ENCODE measurements at places on chromosomes 13 and 19.

GRCh38 chr13:39496506-39496905 lies 106.5 kb downstream of the LHFPL6 start:
- DNase-seq = no peak

DNA sequence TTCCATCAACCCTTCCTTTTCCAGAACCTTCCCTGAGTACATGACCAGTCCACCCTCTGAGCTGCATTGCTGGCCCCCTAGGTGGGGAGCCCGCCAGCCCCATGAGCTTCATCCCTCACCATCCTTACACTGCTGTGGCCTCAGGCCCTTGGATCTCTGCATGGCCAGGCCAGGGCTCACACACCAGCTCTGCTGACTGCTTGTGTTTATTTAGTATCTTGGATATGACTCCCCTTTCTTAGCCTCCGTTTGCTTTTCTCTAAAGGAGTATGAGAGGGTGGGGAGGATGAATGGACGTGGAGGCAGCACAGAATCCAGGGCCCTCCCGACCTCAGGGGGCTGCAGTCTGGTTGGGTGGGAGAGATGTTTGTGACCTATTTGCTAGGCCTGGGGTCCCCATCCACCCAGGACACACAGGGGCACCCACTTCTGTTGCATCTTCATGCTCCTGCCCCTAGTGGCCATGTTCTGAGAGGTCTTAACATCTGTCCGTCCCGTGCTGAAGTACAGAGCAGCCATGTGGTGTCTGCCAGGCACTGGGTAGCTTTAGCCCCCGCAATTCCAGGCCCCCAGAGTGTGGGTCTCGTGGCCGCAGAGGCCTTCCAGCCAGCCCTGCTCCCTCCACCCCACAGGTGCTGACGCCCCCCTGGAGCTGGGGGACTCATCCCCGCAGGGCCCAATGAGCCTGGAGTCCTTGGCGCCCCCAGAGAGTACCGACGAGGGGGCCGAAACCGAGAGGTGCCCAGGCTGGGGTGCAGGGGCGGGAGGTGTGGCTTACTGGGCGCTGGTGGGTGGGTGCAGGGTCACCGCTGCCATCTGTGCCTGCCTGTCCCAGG lies 13.0 kb downstream of the ARHGEF1 start:
- DNase-seq = no peak

DNA sequence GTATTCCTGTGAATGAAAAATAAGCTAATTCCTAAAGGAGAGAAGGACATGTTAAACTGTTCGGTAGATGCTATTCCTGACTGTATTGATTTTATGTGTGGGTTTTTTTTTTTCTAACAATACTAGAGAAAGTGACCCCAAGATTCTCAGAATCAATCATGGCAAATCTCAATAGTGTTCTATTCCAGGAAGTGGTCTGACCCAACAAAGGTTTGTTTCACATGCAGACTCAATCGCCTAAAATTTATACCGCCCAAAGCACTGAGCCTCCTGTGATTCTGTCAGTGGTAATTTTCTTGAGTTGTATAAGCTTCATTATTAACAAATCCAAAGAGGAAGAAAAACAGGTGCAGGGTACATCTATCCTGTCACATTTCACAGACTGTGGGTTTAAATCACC lies 293.7 kb downstream of the SUCLA2 start:
- DNase-seq = no peak

DNA sequence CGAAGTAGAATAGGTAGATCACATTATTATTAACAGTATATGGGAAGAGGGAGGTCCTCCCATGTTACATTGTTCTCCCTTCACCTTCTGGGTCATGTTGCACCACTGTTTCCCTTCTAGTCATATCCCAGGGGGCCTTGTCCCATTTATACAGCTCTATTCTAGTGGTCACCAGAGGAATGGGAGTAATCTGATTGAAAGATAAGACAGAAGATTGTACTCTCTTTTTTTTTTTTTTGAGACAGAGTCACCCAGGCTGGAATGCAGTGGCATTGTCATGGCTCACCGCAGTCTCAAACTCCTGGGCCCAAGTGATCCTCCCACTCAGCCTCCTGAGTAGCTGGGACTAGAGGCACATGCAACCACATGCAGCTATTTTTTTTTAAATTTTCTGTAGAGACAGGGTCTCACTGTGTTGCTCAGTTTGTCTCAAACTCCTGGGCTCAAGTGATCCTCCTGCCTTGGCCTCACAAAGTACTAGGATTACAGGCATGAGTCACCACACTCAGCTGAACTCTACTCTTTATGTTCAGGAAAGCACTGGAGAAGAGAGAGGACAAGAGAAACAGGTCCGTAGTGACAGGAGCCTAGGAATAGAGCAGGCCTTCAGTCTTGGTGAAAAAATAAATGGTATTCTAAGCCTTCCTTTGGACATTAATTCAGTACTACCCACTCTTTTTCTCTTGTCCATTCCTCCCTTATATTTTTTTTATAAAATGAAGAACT lies 4.3 kb upstream of the ZNF529 start:
- no peak for DNase-seq

- no peak for DNase-seq
These were observed 1.4 kb downstream of the BST2 start for GRCh38 chr19:17404015-17404414.

GRCh38 chr13:30869491-30869890 lies 36.6 kb upstream of the MEDAG start:
- no peak for DNase-seq

- DNase-seq = no peak
These were observed 63.2 kb upstream of the MIR17HG start for GRCh38 chr13:91284335-91284734.

DNA sequence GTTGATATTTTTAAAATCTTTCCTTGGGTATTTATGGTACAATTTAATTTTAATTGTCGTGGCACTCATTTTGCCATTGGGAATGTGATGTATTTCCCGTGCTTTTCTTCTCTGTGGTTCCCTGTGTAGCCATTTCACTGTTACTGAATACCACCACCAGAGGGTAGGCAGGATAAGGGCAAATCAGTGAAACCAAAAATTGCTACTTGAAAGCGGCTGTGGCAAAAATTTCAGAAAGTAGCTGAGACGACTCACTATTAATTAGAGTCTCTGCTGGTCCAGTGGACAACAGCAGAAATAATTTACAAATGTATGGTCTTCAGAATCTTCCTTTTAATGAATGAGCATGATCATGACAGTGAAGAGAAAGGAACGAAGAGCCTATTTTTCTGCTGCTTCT lies 34.4 kb upstream of the MIR17HG start:
- DNase-seq = no peak

DNA sequence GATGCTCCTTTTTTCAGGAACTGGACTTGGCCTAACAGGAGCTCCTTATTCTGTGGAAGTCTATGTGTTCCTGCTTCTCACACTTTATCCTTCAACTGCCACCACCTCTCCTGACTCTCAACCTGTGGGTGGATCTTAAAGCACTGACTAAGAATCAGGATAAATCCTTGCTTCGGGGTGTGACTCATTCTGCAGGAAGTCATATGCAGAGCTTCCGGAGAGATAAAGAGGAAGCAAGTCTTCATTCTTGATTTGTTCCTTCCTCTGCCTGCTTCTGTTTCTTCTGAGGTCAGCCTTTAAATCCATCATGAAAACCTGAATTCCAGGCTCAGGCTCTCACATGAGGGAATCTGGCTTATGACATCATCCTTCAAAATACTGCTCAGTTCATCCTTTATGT lies 137.1 kb upstream of the ATXN8OS start:
- DNase-seq = no peak

- no peak for DNase-seq
These were observed 221.3 kb downstream of the MYO16 start for GRCh38 chr13:108850691-108851090.

GRCh38 chr19:3368848-3369336 lies 2.5 kb downstream of the NFIC start:
- no peak for DNase-seq

DNA sequence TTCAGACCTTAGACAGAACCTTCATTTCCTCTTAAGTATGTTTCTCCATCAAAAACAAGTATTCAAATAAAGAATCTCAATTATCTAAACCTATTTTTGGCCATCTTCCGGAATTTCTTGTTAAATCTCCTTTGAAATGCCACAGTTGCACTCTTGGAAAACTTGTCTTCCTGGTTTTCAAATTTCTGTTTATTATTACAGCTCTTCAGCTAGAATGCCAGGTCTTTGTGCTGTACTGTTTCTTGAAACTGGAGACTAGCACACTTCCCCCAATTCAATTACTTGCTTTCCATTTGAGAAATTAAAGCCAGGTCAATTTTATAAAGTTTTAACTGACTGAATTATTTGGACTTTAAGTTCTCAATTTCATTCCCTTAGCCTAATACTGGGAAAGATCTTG lies 10.2 kb downstream of the KCNRG start:
- DNase-seq = no peak

DNA sequence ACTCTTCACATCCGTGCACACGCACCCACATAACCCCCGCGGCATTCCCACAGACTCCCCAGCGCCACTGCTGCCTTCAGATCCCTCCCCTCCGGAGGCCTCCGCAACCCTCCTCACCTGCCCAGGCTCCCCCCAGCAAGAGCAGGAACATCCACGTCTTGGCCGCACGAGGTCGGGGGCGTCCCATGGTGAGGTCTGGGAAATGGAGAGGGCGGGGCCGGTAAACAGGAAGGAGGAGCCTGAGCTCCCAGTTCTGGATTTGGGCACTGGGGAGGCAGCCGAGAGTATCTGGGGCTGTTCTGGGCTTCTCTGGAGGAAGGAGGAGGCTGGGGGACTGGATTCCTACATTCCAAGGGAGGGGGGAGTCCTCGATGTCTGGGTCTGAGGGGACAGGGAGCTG lies 423 bp downstream of the KLK8 start:
- DNase-seq = no peak

- DNase-seq = no peak
These were observed 954.7 kb downstream of the SLITRK6 start for GRCh38 chr13:84844473-84844872.

- DNase-seq = no peak
These were observed 29.2 kb upstream of the GARRE1 start for GRCh38 chr19:34224996-34225658.
